ENCODE measurements at places on chromosomes 1 and 21.

GRCh38 chr1:239717097-239717917 is 330.9 kb downstream of the CHRM3 start:
- no peak for DNase-seq

DNA sequence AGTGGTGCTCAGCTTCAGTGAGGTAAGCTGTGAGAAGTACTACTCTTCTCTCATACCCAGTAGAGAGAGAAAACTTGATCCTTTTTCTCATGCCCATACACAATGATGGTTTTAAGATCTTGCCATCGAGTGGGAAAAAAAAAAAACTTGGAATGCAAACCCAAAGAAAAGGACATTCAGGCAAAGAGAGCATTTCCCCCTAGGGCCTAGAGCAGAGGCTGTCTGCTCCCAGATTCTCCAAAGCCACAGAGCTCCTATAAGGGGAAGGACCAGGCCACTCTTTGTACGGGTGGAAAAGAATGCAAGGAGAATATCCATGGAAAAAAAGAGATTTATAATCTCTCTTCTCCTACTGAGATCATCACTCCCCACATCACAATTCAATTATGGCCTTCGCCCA is 34.9 kb downstream of the MROH9 start:
- no peak for DNase-seq

DNA sequence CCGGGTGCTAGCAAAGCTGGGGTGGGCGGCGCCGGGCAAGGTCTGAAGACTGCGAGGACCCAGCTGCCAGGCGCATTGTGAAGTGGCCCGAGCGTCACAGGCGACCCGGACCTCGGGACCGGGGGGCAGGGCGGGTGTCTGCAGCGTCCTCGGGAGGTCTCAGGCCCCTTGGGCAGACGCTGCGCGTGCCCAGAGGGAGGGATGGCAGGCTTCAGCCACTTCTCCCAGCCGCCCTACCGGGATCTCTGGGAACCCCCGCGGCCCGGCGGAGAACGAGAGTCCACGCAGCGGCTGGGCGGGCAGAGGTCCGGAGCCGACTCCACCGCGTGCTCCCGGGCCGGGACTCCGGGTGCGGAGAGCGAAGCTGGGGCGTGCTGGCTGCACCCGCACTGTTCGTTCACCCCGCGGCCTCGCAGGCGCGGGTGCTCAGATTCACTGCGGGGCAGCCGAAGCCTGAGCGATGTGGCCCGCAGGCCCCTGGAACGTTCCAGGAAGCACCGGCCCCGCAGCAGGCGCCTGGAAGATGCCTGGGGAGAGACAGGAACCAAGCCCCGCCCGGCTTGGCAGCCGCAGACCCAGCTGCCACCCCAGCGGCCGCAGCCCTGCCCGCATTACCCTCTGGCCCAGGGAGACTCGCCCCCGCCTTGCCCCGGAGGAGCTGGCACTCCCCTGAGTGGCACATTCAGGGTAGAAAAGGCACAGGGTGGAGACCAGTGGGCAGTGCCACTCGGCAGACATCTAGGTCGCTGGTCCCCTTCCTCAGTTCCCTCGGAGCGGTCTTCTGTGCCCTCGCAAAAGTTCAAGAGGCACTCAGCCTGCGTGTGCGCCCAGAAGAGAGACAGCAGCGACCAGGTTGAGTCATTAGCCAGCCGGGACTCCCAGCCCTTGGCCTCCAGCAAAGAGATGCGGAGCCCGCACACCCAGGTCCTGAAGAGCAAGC is at the start of gene CCDC185:
TSS of gene CCDC185 (plus strand) at position 141 of the 940 bp plus-strand sequence. CDS start at position 202, 61 bp downstream.
- no peak for DNase-seq

GRCh38 chr21:38228115-38228514 is 28.7 kb upstream of the KCNJ15 start:
- DNase-seq, result no peak

DNA sequence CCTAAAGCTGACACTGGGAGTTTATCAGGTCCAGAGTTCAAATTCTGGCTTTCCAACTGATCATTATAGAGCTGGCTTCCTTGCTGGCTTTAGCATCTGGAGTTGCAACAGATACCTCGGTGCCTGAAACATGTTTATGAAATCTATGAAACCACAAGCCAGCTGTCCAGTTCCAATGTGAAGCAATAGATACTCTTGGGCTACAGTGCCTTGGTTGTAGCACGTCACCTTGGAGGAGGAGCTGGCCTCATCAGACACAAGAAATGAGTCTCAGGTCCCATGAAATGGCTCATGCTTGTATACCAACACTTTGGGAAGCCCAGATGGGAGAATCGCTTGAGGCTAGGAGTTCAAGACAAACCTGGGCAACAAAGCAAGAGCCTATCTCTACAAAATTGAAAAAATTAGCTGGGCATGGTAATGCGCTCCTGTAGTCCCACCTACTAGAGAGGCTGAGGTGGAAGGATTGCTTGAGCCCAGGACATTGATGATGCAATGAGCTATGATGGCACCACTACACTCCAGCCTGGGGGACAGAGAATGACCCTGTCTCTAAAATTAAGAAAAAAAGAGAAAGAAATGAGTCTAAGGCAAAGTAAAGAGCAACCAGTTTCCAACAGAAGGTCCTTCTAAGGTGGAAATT is 132.5 kb upstream of the ZNF648 start:
- DNase-seq, result no peak
